Mesothelial cell of epicardium (in vitro differentiated cells): ENCODE measurements at places on chromosomes 3 and 15. TPM values are rescaled to one million over a fixed set of nuclear protein-coding genes. Genes with fewer than 3 reads are reported as not detected.

DNA sequence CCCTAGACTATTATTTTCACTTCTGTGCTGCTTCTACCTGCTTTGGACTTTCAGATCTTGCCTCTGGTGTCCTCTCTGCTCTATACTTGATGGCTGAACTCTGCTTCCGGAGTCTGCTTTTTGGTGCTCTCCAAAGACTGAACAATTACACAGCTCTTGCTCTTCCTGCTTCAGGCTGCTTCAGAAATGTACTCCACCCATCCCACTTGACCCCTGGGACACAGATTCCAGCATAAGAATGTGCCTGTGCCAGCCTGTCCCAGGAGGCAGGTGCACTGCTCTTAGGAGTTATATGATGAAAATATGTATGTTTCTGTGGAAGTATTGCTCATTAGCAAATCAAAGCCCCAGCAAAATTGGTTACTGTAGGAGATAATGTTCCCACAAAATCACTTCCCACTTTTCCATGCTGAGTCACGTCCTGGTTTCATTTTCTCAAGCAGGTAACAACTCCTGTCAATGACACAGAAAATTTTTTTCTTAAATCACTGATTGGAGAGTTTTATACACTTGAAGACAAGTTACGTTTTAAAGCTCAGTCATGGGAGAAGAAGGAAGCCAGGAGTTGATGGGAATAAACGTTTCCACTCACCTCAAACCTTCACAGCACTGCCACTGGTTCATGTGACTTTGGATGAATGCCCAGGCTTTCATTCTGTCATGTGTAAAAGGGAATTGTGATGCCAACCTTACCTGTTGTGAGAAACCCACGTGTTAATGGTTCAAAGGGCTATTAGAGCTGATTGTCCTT, 239.4 kb upstream of the ZPLD1 start:
- DNase-seq = no peak

DNA sequence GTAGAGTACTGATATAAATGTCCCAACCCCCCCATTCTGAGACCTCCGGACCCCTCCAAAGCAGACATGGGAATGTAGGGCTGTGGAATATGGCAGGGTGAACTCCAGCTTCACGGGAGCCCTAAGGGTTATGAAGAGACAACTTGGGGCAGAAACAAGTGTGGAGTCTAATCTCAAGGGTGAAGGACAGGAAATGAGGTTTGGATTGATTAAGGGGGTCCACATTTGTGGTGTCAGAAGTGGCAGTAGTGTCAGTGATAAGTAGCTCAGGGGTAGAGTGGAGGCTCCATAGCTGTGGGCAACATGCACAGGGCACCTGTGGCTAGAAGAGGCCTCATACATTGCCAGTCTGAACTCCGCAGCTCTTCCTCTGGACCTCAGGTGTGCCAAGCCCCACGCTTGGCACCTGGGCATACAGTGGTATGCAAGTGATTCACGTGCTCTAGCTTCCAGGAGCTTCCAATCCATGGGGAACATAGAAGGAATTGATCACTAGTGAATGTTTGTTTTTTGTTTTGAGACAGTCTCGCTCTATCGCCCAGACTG, 4.1 kb upstream of the P4HTM start:
- no peak for DNase-seq

GRCh38 chr3:46369675-46370132, 1.0 kb upstream of the CCR5 start:
- DNase-seq = peak; percentile 11

GRCh38 chr3:77055841-77056341, 16.0 kb downstream of the ROBO2 start:
- DNase-seq = no peak

DNA sequence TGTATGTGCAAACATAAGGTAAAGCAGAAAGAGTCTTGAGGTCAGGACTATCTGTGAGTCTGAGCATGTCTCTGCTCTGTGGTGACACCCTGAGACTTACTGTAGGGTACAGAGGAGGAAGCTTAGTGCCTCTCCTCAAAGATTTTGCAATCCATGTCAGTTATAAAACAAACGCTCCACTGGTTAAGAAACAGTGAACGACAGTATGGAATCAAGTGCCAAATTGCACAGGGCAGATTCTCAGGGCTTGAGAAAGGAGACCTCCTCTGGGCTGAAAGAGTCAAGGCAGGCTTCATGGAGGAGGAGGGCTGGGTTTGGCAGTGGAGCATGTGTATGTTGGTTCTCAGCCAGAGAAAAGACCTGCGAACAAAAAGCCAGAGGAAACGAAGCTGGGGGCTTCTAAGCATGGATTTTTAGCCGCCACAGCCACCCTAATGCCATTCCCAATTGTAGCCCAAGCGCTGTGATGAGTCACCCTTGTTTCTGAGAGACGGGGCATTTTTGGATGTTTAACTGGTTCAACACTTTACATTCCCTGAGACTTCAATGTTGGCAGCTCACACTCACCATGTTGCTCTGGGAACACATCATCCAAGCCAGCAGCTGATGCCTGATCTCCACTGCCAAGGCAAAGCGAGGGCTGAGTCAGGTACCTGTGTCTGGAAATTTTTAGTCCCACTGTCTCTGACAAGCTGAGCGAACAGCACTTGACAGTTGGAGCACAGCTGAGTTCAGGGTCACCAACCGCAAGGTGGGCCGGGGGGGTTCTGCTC, 3.4 kb upstream of the DGKG start:
- no peak for DNase-seq

DNA sequence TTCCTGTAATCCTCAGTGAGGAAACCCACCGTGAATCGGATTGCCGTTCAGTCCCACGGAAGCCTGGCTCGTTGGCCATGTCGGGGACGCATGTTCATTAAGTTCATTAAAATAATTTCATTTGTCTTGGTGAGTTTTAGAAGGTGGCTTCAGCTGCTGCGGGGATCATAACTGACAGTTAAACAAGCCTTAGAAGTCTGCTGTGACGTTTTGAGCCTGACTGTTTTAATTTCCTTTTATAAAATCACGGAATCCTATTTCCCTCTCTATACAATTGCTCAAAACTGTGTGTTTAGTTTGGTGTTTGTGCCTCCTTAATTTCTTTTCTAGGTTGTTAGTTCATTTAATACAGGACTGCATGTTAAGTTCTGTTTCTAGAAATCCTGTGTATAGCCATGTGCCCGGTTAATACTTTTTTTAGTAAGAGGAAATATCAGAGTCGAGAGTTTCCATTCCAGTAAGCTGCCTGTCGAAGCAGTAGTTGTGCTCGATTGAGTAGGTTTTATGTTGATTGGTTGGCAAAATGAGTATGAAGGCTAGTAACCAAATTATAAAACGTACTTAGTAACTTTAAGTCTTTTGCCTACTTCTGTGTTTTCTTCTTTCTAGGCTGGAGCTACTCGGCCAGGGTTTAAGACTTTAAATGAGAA, 705 bp downstream of the NIPA2 start:
- DNase-seq = no peak

DNA sequence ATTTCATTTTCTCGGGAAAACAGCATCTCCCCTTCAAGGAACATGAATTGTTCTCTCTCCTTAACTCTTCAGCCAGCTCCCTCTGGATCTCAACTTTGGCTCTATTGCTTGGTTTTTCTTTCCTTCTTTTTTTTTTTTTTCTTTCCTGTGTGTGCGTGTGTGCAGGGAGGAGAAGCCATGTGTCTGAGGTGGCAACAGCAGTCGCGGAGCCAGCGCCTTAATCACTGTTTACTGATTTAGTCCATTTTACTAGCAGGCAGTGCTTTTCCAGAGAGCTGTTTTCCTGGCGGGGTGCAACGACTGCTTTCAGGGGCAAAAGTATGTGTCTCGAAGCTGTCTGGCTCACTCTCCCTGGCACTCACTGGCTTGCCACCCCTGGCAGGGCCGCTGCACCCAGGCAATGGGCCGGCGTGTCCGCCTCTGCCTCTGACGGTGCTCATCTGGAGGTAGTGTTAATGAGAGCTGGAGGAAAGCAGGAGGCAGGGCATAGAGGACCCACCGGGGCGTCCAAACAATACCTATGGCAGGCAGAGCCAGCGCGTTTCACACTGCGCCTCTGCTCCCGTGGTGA, 835.4 kb upstream of the NR2F2 start:
- DNase-seq = no peak

Gene TM2D3
- total RNA-seq = 49.3 to 51.9 TPM (median 51.2 TPM) in 3 replicates

GRCh38 chr15:65829130-65829764, 37.2 kb upstream of the DENND4A start:
- DNase-seq = no peak

DNA sequence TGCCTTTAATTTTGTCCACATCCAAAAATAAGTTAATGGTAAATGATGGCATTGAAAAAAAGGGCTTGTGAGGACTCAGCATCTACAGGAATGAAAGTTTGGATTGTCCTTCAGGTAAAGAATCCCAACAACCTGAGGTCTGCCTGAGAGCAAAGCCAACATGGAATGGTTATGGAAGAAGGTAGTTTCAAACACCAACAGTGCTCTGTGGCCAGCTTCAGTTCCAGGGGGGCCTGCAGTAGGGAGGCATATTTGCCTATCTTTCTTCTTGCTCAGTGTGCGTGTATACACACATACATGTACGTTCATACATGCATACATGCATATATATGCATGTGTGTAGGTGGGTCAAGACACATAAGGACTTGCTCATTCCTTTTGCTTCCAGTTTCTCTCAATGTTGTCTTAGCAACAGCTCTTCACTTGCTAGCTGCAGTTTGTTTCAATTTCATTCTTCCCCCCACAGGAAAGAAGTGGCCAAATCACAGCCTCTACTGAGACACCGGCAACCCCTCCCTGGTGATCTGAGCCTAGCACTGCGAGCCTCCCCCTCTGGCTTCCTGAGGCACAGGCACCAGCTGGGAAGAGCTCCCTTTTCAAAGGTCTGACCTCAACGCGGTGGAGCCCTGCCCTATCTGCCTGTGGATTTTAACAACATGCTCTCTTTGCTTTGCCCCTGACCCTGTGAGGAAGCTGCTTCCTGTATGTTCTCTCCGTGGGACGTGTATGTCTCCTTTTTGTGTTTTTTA, 146.2 kb downstream of the KLF13 start:
- no peak for DNase-seq

Gene EPHB1
- total RNA-seq = 1.2 to 1.7 TPM (median 1.3 TPM) in 3 replicates

DNA sequence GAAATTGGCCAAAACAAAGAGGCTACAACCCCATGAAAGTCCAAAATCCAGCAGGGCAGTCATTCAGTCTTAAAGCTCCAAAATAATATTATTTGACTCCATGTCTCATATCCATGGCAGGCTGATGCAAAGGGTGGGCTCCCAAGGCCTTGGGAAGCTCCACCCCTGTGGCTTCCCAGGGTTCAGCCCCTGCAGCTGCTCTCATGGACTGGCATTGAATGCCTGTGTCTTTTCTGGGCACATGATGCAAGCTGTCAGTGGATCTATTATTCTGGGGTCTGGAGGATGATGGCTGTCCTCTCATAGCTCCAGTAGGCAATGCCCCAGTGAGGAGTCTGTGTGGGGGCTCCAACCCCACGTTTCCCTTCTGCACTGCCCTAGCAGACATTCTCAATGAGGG, 81.8 kb downstream of the ZMAT3 start:
- DNase-seq = no peak

DNA sequence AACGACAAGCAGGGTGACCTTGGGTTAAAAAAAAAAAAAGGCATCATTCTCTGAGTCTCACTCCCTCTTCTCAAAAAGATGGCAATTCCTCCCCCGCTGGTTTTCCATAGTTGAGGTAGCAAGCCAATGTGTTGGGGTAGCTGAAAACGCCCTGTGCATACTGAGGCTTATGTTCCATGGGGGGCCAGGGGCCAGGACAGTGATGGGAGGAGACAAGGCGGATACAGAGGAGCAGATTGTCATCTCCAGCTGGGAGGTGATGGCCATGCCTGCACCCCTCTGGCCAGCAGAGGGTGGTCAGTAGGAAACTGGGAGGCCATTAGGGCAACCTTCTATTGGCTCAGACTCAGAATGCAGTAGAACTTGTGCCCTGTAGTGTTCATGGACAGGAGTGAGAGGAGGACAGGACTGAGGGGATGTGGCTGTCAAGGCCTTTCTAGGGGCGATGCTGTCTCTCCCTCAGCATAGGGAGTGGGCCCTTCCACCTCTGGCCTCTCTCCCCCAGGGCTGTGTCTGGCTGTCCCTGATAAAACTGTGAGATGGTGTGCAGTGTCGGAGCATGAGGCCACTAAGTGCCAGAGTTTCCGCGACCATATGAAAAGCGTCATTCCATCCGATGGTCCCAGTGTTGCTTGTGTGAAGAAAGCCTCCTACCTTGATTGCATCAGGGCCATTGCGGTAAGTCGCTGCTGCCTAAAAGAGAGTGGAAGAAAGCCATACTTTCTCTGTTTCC, 1.9 kb downstream of the TF start:
- no peak for DNase-seq

- DNase-seq = no peak
Measured at GRCh38 chr3:89238846-89239245, 131.4 kb downstream of the EPHA3 start.

Gene NLGN1
- total RNA-seq = 3.1 to 4.2 TPM (median 3.7 TPM) in 3 replicates

- no peak for DNase-seq
Measured at GRCh38 chr15:98503970-98504369, 144.4 kb upstream of the IGF1R start.
